ENCODE measurements at places on chromosomes 7 and 10.
A peak's percentile ranks its signal among the peaks of the same experiment; 100 is the strongest.

- no peak for DNase-seq
Measured at GRCh38 chr7:65974876-65975275, 7.1 kb downstream of the GUSB start.

GRCh38 chr10:110827410-110827809 is 44.3 kb upstream of the PDCD4 start:
- no peak for DNase-seq

DNA sequence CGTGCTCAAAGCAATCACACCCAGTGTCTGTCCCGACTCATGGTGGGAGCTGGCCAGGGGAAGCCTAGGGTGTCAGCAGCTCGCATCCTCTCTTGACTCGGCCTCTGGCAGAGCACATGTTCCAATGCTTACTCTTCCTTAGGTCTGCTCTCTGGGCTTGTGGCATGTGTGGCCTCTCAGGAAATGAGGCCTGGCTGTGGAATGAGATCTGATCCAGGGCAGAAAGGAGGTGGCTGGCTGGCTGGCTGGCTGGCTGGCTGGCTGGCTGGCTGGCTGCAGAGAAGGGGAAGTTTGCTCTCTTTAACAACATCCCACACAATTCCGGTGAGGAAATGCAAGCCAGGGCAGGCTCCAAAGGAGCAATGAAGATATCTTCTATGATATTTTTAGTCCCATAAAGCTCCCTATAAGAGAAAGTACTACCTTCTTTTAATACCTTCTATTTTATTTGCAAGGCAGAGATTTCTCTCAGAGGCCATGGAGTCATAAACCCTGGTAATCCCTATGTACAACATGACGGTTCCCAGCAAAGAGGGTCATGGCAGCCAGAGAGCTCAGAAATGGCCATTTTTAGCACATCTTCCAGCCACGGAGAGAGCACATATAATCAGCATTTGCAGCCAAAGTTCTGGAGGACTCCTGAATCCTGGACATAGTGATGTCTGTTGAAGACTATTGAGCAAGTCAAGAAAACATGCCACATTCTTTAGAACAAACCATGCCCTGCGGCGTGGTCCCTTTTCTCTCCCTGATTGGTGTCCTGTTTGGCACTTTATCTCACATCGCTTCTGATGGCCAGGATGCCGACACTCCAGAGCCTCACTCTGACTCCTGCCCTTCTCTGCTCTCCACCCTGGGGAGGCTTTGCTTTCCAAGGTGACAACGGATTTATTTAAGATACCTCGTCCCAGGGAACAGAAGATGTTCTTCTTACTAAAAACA is 153.7 kb downstream of the FANK1 start:
- DNase-seq: peak; percentile 56

GRCh38 chr7:51263631-51264484 is 52.8 kb downstream of the COBL start:
- no peak for DNase-seq

DNA sequence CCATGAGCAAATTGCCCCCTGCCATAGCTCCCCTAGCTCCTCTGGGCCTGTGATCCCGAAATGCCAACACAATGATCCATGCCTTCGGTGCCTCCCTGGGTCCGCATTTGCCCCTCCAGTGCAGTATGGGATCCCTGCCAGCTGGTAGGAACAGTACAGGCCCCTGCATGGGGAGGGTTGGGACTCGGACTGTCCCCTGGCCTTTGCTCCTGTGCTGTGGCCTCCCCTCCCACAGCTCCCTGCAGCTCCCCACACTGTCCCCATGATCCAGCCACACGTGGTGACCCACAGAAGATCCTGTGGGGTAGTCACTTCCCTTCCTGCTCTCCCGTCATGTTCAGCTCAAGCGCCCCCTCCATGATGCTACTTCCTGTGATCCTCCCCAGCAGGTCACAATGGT is 140.3 kb downstream of the MAPK8 start:
- DNase-seq: no peak

DNA sequence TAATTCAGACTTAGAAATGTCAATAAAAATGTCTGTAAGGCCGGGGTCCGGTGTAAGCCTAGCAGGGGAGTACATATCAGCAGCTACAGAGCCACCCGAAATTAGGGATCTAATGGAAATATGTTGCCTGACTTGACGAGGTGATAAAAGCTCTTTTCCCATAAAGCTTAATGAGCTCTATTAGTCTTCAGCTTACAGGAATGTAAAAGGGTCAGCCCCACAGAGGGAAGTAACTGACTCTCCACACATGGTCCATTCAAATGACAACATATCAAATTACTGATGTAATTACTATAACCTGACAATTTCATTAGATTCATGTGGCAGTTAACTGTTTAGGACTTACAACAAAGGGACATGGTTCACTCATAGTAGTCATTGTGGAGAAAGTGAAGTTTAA is 62.3 kb downstream of the ATE1 start:
- DNase-seq: no peak

DNA sequence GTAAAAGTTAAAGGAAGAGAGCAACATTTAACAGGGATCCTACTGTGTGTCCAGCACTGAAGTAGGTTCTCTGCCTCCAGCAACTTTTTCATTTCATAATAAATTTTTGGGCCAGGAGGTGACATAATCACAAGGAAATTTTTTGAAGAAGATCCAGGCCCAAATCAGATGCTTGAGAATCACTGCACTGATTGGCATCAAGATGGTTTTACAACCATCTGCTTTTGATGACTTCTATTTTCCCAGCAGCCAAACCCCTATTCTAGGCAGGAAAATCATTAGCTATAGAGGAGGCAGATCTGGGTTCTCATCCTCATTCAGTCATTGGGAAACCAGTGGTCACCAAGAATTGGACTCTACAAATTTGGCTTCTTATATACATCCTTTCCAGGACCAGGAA is 79.0 kb downstream of the ARL4A start:
- no peak for DNase-seq

DNA sequence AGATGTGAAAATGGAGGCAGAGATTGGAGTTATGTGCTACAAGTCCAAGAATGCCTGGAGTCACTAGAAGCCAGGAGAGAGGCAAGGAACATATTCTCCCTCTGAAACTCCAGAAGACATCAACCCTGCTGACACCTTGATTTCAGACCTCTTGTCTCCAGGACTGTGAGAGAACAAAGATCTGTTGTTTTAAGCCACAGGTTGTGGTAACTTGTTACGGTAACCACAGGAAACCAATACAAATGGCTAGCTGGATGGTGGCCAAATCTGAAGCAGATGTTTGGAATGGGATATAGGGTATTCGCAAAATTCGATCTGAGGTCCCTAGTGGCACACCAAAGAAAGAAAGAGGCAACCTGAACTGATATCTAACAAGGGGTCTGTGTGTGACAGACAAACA is 129.0 kb downstream of the HERPUD2 start:
- peak; percentile 25 for DNase-seq

- DNase-seq: no peak
Measured at GRCh38 chr10:43265799-43266721, 805 bp downstream of the RASGEF1A start.

DNA sequence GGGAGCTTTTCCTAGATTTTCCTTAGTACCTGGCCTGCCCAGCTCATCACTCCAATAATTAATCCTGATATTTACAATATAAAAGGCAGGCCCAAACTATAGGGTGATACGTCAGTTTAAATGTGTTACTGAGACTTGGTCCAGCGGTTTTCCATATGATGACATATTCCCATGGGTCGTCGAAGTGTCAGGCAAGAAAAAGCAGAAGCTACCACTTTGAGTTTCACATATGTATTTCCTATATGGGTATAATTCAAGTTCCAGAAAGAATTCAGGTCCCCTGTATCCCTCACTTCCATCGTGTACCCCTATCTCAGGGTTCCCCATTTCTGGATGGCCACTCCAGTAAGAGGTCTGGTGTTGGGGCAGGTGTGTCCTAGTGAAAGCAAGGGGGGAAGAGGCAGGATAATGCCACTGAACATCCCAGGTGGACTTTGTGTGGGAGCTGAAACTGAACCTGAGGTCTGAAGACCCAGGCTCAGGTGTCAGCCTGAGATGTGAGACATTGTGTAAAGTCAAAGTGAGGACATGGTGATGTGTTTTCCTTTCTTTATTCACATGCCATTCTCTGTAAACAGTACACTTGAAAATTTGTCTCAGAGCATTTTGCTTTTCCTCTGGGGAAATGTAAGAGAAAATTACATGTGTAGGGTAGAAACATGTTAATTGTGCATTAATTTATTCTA is 167.8 kb downstream of the PLXDC2 start:
- DNase-seq: no peak
